ENCODE measurements at places on chromosomes 1 and 21.

GRCh38 chr1:44619261-44619900 is 54.9 kb downstream of the TMEM53 start:
- no peak for DNase-seq

GRCh38 chr1:235953801-235954200 is 87.1 kb upstream of the LYST start:
- DNase-seq = no peak

DNA sequence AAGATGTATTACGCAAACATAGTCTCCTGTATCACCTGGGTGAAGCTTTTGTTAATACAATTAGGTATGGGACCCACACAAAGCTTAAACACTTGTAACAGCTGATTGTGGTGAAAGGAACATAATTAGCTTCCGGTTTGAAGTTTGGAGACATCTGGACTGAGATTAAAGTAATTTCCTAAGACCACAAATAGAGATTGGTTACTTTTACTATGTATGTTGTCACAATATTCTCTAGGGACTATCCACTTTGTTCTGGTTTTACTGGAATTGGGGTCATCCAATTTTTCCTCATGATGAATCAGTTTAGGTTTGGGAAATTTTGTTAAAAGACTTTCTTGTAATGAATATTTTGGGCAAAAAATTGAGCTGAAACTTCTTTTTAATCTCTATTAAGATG is 71.8 kb upstream of the SAMSN1 start:
- DNase-seq = no peak

GRCh38 chr1:155793213-155793612 is 63.8 kb downstream of the GON4L start:
- DNase-seq = no peak

- peak; percentile 56 for DNase-seq
Measured at GRCh38 chr1:227729881-227730629, 5.0 kb downstream of the JMJD4 start.

GRCh38 chr1:221604948-221605347 is 136.9 kb downstream of the DUSP10 start:
- no peak for DNase-seq

GRCh38 chr1:192817246-192817645 is 8.4 kb downstream of the RGS2 start:
- no peak for DNase-seq

- no peak for DNase-seq
Measured at GRCh38 chr1:226827458-226827857, 43.0 kb upstream of the PSEN2 start.

- DNase-seq = no peak
Measured at GRCh38 chr1:163315773-163316374, 5.9 kb upstream of the NUF2 start.

DNA sequence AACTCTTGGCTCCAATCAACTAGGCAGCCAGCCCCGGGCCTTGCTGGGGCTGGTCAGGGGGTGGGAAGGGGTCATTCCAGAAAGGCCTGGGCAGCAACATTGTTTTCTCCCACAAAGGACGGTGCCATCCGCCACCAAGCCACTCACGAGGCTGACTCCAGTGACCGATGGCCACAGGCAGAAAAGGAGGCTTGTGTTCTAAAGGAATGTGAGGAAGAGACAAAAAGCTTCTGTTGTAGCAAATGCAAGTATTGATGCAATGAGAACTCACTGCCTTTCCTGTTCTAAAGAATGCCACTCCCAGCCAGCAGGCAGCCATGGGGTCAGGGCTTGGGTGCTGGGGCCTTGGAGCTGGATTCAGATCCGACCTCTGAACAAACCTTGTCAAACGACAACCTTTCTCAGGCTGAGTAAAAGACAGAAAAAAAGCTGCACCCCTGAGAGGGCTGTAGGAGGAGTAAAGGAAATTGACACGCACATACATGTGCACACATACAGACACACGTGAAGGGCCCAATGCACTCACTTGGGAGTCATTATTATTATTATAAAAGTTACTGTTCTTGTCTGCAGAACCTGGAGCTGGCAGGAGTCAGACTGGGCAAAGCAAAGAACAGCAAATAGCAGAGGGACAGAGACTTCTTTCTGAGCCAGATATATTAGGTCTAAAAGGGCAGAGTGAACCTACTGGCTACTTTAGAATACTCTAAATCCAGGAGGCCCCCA is 13.9 kb upstream of the PRMT2 start:
- DNase-seq = no peak

GRCh38 chr1:204652497-204652896 is 33.0 kb downstream of the LRRN2 start:
- no peak for DNase-seq

DNA sequence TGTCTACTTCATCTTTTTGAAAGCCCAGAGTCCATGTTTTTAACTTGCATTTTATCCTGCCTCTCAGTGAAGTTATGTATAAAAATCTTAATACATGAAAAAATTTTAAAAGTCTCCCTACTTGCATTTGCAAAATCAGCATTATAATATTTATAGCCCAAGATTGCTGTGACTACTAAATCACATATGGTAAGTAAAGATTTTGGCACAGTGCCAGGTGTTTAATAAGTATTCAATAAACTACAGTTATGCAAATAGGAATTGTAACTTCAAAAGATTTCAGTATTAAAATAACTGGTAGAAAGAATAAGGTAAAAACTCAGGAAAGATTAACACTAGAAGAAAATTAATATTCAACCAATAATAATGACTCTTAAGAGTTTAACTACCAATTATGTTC is 641.7 kb downstream of the LRRIQ3 start:
- no peak for DNase-seq

Measured in GM12891 (cell line).